ENCODE measurements at places on chromosomes 1 and 21.

- DNase-seq, result no peak
Measured at GRCh38 chr1:164774819-164775654, 216.1 kb downstream of the PBX1 start.

DNA sequence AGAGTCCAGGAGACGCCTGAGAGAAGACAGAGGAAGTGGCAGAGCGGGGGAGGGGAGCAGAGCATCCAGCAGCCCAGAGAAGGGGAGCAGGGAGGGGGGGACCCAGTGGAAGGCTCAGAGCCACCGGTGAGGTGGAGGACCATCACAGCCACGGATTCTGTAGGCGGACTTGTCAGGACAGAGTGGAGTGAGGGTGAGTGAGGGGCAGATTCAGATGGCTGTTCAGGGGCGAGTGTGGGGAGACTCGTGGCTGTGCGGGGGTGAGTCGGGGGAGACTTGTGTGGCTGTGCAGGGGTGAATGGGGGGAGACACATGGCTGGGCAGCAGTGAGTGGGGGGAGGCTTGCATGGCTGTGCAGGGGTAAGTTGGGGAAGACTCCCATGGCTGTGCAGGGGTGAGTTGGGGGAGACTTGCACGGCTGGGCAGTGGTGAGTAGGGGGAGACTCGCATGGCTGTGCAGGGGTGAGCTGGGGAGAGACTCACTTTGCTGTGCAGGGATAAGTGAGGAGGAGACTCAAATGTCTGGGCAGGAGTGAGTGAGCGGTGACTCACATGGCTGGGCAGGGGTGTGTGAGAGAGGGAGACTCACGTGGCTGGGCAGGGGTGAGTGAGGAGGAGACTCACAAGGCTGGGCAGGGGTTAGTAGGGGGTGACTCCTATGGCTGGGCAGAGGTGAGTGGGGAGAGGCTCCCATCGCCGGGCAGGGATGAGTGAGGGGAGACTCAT is 56.8 kb upstream of the ABCG1 start:
- DNase-seq, result no peak

DNA sequence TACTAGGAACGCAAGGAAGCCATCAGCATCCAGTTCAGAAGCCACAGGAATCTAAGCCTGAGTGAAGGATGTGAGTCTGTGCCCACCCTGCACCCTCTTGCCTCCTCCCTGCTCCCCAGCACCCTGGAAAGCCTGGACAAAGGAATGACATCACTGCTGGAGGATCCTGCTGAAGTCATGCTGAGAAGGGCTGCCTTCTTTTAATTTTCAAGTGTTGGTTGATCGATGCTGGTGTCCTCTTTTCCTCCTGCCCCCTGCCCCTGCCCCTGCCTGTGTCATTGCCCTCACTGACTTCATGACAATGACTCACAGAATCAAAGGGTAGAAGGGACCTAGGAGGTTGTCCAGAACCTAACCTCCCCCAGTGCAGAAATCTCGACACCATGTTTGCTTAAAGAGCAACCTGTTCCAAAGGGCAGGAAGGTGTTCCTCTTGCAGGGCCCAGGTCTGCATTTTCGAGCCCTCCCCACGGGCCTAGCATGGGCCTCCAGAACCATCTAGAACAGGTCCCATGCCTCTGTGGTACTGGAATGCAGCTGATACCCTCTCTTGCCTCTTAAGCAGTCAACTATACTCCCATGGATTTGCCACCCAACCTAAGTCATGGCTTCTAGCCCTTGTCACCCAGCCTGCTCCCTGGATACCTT is 9.6 kb downstream of the DHRS3 start:
- no peak for DNase-seq

DNA sequence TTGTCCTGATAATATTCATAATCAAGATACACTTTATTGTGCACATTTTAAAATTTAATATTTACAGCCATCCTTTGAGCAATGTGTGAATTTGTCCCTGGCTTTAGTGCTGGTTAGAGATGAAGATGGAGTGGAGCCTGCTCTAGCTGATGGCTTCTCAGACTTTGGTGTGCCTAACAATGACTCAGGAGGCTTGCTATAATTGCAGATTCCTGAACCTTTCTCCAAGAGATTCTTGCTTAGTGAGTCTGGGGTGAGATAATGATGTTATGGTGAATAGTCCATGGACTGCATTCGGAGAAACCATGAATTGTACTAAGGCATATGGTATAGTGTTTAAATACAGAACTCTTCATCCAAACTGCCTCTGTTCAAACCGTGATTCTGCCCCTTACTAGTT is 307.1 kb downstream of the PAPPA2 start:
- DNase-seq, result no peak

DNA sequence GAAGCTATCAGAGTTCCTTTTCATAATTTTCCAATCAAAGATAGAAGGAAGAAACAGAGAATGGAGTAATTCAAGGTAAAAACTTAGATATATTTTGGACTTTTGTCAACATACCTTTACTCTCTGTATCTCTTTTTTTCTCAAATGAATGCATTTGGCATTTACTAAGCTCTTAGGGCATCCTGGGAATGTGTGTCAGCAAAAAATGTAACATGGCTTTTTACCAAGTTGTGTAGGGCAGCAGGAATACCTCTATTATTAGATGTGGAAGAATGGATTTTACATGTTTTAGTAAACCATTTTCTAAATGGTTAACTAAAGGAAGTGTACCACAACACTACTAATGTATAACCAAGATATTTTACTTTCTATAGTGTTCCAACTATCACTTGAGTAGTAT is 4.2 kb upstream of the COL11A1 start:
- DNase-seq, result no peak

DNA sequence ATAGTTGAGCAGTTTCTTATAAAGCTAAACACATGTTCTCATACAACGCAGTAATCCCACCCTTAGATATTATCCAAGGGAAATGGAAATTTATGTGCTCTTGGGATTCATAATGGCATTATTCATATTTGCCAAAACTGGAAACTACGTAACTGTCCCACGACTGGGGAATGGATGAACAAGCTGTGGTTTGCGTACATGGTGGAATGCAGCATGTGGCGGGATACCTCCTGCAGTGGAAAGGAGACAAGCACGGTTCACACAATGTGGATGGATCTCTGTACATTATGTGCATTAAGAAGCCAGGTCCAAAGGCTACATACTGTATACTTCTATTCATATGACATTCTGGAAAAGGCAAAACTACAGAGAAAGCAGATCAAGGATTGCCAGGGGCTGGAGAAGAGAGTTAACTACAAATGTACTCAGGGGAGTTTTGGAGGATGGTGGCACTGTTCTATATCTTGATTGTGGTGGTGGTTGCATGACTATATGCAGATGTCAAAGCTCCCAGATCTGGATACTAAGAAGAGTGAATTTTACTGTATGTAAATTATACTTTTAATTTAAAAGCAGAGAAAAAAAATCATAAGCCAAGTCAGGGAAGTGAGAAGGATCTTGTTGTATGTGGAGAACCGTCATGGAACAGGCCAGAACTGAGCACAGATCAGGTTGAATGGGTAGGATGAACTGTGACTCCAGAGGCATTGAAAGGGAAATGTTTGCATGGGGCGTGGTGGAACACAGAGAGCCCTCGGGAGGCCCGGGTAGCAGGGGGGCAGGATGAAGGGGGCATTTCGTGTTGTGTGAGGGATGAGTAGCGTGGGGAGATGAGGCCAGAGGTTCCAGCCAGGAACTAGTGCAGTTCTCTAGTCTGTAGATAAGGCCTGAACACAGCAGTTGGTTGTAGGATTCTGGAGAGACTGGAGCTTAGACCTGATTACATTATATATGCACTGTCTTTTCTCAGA is 90.7 kb downstream of the GALNT2 start:
- DNase-seq, result no peak

GRCh38 chr1:171754353-171754705 is 12.5 kb upstream of the VAMP4 start:
- DNase-seq, result no peak

DNA sequence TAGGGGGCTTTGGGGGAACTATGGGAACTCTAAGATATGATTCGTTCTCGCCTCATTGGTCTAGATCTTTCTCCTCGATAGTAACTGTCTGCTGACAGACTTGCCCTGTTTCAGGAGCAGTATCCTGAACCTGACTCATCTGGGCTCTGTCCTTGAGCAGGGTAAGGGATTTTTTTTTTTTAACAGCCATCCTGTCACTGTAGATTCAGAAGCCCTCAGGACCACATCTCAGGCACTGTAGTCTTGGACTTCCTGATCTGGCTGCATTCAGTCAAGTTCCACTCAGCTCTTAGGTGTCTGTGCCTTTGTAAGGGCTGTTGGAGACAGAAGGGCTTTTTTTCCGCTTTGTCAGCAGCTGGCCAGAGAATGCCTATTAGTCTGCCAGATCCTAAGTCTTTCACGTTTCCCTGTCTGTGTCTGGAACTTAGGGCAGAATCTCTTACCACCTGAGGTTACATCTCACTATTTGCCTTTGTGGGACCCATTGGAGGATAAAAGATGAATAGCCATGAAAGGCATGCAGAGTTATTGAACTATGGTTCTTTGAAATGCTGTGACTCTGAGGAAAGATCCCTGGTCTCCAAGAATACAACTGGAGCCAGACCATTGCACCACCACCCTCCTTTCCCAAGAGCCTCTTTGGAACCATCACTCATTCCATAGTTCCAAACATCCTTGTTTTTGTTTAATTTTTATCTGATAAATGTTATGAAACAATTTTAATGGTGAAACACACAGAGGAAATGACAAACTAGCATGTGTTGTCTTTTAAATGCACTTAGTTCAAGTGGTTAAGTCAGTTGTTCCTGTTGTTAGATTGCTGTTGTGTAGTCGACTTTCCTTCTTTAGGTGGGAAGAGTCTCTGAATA is 49.7 kb upstream of the MACF1 start:
- no peak for DNase-seq

GRCh38 chr1:24409535-24409934 is 4.0 kb downstream of the STPG1 start:
- no peak for DNase-seq

GRCh38 chr1:41799723-41800122 is 119.0 kb downstream of the HIVEP3 start:
- DNase-seq, result no peak

- no peak for DNase-seq
Measured at GRCh38 chr1:77830946-77831345, 51.5 kb downstream of the MIGA1 start.

- no peak for DNase-seq
Measured at GRCh38 chr1:99726818-99727217, 39.6 kb downstream of the FRRS1 start.

GRCh38 chr1:205458777-205459566 is 3.1 kb upstream of the BLACAT1 start:
- DNase-seq, result no peak

DNA sequence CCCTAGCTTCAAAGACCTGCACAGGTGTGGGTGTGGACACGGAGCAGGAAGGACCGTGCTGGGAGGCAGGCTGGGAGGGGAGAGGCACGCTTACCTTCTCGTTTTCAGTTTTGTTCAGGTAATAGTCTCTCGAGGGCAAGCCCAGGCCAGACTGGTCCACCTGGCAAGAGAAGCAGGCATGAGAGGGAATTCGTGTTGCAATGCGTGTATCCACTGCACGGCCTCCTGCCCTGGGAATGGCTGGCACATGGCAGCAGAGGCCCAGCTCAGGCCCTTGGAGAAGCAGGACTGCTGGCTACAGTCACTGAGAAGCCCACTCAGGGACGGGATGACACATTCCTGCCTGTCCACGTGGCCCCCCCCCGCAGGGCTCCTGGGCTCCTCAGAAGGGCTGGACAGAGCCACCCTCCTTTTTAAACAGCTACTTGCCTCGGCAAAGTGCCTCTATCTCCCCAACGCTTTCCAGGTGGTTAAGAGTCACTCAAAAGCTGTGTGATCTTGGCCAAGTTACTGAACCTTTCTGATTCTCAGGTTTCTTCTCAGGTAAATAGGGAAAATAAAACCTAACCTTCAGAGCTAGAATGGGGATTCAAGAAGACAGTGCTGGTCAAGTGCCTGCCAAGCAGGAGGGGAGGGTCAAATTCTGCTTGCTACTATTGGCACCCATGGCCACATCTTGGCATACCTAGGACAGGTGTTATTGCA is 32.7 kb downstream of the ECE1 start:
- DNase-seq, result no peak

DNA sequence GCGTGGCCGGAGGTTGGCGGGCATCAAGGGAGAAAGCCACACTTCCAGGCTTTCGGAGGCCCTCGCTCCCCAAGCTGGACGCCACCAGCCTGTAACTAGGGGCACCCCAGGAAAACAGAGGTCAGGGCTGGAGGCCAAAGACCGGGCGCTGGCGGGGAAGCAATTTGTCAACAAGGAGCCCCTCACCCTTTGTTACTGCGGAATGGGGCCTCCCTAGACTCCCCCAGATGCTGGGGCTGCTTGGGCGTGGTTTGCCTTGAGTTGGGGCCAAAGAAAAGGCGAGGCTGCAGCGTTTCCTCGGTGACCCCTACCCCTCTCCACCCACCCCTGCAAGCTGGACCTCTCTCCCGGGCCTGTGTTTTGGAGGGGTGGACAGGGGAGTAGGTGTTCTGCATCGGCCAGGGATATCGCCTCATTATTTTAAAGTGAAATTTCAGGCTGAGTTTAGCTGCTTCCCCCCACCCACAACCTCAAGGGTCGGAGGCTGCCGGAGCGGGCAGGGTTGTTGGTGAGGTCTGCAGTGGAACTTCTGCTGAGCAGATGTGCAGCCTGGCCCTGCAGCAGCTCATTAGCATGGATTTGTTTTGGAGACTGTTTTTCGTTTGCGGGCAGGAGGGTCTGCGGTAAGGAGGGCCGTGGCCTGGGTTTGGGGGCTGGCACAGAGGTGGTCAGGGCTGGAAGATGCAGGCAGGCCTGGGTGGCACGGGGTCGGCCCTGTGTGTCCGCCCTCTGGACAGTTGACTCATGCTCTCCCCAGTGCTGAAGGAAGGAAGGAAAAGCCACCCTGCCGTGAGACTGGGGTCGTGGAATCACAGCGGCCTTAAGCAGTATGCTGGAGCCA is 1.5 kb downstream of the NBL1 start:
- DNase-seq, result no peak

DNA sequence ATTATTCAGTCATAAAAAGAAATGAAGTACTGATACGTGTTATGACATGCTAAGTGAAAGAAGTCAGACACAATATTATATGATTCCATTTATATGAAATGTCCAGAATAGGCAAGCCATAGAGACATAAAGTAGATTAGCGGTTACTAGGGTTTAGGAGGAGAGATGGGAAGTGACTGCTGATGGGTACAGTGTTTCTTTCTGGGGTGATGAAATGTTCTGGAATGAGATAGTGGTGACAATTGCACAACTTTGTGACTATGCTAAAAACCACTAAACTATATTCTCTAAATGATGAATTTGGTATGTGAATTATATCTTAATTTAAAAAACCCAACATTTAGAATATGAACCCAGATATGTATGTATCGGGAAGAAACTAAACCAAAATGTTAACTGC is 27.6 kb downstream of the IPP start:
- DNase-seq, result no peak

Measured in stimulated activated CD4-positive, alpha-beta T cell treated with anti-CD3 and anti-CD28 coated beads, Interleukin-1b, Interleukin-23, amount 100 ng/mL, for 4 hours (primary cell).